ENCODE measurements at places on chromosomes 3 and 15.

- no peak for DNase-seq
Measured at GRCh38 chr15:85837881-85838280, 43.2 kb upstream of the KLHL25 start.

DNA sequence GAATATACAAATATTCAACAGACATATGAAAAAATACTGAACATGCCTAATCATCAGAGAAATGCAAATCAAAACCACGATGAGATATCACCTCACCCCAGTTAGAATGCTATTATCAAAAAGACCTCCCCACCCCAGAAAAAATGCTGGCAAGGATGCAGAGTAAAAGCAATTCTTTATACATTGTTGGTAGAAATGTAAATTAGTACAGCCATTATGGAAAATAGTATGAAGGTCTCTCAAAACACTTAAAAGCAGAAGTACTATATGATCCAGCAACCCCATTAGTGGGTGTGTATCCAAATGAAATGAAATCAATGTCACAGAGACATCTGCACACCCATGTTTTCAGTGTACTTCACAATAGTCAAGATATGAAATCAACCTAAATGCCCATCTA, 308.7 kb downstream of the CHST2 start:
- DNase-seq = no peak

DNA sequence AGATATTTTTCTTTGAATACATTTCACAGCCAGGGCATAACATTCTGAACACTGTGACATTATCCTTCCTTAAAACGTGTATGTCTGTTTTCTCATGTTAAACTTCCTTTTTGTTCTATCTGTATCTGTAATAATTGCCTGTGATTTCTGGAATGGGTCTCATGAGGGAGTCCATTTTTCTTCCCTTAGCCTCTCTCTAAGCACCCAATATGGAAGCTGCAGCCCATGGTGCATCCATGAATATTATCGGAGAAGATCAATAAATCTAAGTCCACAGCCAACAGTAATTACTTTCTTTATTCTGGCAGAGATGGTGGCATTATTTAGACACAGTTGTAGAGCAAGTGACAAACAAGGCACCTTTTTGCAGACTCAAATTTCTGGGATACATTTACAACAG, 671.1 kb downstream of the TUSC7 start:
- no peak for DNase-seq

DNA sequence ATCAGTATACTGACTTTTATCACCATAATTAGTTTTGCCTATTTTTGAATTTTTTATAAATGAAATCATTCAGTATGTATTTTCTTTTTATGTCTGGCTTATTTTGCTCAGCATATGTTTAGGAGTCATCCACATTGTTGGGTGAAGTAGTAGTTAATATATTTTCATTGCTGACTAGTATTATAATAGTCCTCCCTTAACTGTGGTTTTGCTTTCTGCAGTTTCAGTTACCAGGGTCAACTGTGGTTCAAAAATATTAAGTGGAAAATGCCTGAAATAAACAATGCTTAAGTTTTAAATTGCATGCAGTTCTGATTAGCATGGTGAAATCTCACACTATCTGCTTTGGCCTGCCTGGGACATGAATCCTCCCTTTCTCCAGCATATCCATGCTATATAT, 39.5 kb upstream of the PRR23C start:
- no peak for DNase-seq

DNA sequence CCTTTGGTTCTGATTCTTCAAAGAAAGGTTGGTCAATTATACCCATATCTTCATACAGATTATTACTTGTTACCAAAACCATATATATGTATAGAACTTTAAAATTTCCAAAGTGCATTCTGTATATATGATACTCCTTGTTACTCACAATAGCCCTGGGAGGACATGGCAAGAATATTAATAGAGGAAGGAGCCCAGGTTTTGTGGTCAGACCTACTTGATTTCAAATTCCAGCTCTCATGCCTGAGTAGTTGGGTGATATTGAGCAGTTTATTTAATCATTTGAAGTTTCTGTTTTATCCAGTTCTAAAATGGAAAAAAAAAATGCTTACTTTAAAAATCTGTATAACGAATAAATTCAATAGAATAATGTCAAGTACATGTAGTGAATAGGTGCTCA, 2.5 kb downstream of the IL1RAP start:
- DNase-seq = no peak

DNA sequence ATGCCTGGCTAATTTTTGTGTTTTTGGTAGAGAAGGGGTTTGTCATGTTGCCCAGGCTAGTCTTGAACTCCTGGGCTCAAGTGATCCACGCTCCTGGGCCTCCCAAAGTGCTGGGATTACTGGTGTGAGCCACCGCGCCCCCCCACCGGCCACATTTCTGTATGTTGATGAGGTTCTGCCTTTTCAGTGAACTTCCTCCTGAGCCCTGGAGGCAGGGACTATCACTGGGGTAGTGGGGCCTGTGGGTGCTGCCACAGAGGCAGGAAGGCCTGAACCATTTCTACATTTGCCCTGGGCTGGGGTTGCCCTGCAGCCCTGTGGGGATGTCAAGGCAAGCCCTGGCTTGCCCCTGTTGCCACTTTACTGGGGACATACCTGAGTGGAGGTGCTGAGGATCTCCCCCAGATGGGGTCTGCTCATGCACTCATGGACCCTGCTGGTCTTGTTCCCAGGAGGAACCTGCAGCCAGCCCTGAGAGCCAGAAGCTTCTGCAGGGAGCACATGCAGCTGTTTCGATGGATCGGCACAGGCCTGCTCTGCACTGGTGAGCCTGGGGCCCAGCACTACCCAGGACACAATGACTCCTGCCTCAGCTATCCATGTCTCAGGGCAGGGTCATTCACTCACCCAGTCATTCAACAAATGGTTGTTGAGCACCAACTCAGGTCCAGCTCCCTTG, 5.7 kb downstream of the SLC28A1 start:
- DNase-seq = no peak

- DNase-seq = no peak
Measured at GRCh38 chr15:49296258-49296657, 126.2 kb downstream of the GALK2 start.

- no peak for DNase-seq
Measured at GRCh38 chr3:132555306-132556035, 41.6 kb upstream of the ACKR4 start.

DNA sequence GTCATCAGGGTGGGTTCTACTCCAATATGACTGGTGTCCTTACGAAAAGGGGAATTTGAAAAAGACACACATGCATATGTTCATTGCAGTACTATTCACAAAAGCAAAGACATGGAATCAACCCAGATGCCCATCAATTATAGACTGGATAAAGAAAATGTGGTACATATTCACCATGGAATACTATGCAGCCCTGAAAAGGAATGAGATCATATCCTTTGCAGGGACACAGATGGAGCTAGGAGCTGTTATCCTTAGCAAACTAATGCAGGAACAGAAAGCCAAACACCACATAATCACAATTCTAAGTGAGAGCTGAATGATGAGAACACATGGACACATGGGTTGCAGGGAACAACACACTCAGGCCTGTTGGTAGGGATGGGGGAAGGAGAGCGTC, 24.8 kb upstream of the TICRR start:
- DNase-seq = no peak

GRCh38 chr15:77195586-77195985, 124.7 kb upstream of the TSPAN3 start:
- no peak for DNase-seq

DNA sequence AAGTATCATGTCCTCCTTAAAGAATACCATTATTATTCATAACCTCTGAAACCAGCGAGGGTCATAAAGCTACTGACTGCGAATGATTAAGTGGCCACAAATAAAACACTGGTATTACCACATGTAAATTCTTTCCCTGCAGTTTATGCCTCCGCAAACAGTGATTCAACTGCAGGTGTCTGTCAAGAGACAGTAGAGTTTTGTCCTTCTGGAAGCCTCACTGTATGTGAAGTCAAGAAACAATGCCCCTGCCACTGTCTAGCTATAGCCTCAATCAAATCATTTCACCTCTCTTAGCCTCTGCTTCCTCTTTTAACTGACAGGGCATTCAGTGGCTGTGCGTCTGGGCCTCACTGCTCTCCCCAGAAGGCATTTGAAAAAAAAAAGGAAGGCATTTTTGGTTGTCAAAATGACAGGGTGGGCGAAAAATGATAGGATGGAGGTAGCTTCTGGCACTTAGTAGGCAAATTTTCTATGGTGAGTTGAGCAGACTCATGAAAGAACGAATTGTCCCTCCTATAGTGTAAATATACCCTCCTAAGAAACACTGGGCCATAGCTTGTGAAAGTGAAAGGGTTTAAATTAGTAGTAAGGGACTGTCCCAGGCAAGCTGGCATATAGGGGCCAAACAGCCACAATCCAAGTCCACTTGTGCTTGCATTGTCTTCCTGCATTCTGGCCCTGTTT, 66.7 kb downstream of the FILIP1L start:
- DNase-seq = peak; percentile 77

DNA sequence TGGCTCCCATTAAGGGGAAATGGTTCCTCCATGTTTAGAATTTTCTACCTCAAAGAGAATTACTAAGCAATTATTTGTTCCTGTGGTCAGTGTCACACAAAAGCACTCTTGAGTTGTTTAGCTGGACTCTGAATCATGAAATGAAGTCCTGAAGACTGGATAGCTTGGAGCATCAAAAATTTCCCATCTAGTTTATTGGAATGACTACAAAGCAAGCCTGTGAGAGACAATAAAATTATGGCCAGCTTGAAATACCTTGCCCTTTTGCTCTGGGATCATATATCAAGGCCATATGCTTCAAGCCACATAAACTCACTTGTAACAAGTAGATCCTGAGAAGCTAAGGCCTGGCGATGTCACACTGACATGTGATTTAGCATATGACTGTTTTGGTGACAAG, 292.3 kb downstream of the TIGIT start:
- no peak for DNase-seq

GRCh38 chr3:13419505-13420044, 547 bp downstream of the NUP210 start:
- peak; percentile 49 for DNase-seq

- DNase-seq = no peak
Measured at GRCh38 chr3:43490640-43491185, 131.1 kb downstream of the ANO10 start.

- DNase-seq = no peak
Measured at GRCh38 chr3:25096536-25096935, 331.5 kb upstream of the RARB start.

GRCh38 chr3:72489901-72490300, 358.3 kb downstream of the SHQ1 start:
- no peak for DNase-seq

DNA sequence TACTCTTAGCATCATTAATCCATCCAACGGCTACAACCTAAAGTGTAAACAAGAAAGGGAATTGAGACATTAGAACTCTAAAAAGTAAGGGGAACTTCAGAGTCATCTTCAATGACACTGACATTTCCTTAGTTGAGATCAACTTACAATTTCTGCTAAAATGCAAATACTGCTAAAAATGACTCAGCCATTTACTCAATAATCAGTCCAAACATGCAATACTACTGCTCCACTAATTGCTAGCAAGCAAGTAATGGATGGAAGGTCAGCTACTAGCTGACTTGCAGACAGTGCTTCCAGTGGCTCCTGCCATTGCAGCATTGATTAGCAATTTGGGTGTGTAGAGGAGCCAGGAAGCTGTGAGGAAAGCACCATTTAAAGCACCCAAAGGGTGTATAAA, 28.4 kb downstream of the CD200R1L start:
- no peak for DNase-seq

DNA sequence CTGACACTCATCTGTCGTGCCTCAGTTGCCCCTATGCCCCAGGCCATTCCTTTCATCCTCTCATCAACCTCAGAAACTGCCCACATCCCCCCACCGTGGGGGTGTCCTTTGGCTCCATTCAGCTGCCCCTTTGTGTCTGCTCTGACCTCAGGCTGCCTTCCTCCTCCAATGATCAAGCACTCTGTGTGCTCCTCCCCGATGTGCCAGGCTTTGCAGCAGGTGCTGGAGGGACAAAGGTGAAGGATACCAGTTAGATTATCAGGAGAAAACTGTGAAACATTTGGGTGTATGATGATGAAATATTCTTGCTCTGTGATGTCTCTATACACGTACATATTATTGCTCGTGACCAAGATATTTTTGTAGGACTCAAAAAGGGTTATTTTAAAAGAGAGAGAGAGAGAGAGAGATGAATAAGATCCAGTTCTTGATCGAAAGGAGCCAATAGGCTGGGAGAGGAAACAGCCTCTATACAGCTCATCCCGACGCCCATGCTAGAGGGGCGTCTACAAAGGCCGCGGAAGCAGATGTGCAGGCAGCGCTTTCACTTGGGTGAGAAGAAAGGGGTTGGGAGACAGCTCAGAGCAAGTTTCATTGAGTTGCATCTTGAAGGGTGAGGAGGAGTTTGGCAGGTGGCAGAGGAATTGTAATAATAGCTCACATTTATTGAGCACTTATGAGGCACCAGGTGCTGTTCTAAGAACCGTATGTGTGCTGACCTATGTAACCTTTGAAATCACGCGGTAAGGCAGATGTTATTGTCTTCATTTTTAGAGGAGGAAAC, 28.3 kb upstream of the ADCY5 start:
- no peak for DNase-seq

- no peak for DNase-seq
Measured at GRCh38 chr3:173747427-173747826, 349.9 kb downstream of the NLGN1 start.

DNA sequence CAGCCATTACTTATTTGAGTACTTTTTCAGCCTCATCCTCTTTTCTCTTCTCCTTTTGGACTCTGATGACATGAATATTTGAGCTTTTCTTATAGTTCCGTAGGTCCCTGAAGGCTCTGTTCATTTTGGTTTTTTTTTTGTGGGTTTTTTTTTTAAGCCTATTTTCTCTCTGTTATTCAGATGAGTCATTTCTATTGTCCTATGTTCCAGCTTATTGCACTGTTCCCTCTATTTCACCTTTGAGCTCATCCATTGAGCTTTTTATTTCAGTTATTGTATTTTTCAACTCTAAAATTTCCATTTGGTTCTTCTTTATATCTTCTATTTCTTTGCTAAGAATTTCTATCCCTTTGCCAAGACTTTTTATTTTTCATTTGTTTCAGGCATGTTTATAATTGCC, 7.2 kb upstream of the MGLL start:
- DNase-seq = no peak

DNA sequence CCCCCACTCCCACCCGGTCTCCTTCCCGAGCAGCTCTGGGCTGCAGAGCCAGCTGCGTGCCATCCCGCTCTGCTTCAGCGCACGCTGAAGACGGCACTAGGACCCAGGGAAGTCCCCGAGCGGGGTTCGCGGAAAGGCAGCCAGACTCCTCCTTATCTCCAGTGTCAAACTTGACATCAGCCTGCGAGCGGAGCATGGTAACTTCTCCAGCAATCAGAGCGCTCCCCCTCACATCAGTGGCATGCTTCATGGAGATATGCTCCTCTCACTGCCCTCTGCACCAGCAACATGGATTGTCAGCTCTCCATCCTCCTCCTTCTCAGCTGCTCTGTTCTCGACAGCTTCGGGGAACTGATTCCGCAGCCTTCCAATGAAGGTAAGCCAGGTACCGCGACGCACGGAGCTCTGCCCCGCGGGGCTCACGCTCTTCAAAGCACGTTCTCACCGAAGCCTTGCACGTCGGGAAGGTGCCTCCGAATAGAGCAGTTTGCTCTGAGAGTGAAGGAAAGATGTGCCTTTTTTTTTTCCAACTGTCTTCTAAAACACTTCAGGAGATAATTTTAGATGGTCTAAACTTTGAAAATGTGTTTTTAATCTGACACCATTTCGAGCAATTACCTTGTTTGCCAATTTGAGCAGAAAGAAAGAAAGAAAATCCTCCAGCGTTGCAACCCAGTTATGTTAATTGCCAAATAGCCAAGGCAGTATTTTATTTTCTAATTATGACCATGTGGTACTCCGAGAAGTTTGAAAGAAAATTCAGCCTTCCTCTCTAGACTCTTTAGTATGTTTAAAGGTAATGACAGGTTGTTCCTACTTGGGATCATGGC, at the start of gene EPHA3:
Gene EPHA3 (plus strand): TSS at position 161 of the 830 bp plus-strand sequence. CDS start 128 bp downstream, at position 289.
- DNase-seq = peak; percentile 55

Measured in LoVo (cell line).